Kidney glomerular epithelial cell (primary cell): ENCODE measurements at places on chromosomes 7 and 10.

GRCh38 chr7:131583430-131583829 is 27.0 kb upstream of the PODXL start:
- no peak for DNase-seq

DNA sequence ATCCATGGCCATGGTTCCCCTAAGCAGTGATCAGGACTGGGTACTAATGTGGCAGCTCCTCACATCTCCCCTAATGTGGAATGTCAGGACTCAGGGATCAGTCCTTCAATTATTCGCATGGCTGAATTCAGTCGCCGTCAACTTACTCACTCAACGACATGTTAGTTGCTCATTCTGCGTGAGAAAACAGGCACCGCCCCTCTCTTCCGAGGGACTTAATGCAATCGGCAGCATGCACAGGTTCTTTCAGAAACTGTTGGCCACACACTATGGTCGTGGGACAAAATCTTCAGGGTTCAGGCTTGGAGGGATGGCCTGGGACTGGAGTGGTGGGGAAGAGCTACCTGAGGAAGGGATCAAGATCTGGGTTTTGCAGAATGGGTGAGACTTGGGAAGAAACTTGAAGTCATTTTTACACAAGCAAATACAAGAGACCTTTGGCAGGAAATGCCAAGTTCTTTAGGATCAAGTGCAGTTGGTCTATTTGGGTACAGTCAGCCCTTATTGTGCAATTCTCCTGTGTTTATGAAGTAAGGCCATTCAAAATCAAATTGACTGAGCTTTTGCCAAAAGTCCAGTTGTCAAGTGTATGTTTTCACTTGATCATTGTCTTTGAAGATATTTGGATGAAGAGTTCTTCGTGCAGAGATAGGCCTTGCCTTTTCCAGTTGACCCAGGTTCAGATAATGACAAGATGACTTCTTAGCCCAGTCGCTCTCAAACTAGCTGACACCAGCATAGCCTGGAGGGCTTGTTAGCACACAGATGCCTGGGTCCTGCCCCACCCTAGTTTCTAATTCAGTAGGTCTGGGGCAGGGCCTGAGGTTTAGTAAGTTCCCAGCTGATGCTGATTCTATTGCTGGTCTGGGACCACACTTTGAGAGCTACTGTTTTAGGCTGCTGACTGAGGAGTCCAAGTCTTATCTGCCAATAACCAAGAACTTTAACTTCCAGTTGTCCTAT is 48.5 kb downstream of the LRRC18 start:
- no peak for DNase-seq

DNA sequence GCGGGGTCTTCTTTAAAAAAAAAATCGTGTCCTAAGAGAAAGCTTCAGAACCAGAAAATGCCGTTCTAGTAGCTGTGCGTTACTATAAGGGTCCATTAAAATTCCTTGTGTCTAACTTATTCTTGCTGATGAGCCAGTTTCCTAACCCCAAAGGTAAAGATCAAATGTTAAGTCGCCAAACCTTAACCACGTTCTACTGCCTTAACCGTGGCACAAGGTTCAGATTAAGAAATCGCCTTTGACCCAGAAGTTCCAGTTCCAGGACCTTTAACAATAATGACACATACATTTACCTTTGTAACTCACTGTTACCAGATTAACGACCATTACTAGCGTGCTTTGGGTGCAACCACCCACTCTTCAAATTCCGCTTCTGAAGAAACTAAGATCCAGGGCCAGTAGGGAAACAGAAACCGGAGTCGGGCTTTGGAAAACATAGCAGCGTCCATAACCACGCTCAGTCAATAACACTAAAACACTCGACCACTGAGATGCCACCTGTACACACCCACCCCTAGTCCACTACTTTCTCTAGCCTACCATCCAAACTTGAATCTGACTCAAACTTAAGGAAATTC is 620 bp downstream of the BET1 start:
- DNase-seq: no peak

- DNase-seq: no peak
These were observed 63.1 kb downstream of the AUTS2 start for GRCh38 chr7:69661342-69661741.

GRCh38 chr7:88244258-88244657 is 24.4 kb upstream of the SRI start:
- no peak for DNase-seq

DNA sequence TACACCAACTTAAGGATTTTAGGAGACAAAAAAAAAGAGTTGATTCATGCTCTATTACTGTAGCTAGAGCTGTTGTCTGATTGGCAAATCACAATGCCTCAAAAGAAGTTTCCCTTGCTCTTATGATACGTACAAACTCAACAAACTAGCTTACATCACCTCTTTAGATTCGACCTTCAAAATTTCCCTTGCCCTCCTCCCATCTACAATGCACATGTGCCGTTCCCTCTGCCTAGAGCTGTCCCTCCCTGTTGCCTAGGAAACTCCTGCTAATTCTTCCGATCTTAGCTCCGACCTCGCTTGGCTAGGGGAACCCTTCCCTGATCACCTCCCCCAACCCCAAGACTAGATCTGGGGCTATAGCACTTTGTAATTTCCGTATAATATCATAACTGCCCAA is 55.4 kb downstream of the MAP3K8 start:
- DNase-seq: no peak

DNA sequence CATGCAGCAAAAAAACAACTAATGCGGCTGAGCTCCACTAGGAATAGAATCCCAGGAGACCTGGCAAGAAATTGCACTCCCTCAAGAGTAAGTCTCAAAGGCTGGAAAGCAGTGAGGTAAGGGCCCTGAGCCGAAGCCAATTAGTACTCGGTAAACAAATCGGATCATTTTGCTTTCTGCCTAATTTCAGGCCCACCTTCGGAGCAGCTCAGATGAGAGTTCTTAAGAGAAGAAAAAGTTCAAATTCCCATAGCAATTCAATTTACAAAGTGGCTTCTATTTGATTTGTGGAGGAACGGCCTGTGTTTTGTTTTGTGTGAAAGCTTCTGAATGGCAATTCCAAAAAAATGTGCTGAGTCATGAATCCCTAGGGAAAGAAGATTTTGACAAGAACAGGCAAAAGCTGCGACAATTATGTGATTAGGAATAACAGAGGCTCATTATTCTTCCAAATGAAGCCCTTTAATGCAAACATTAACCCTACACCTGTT is 60.9 kb downstream of the SLC16A9 start:
- DNase-seq: no peak

DNA sequence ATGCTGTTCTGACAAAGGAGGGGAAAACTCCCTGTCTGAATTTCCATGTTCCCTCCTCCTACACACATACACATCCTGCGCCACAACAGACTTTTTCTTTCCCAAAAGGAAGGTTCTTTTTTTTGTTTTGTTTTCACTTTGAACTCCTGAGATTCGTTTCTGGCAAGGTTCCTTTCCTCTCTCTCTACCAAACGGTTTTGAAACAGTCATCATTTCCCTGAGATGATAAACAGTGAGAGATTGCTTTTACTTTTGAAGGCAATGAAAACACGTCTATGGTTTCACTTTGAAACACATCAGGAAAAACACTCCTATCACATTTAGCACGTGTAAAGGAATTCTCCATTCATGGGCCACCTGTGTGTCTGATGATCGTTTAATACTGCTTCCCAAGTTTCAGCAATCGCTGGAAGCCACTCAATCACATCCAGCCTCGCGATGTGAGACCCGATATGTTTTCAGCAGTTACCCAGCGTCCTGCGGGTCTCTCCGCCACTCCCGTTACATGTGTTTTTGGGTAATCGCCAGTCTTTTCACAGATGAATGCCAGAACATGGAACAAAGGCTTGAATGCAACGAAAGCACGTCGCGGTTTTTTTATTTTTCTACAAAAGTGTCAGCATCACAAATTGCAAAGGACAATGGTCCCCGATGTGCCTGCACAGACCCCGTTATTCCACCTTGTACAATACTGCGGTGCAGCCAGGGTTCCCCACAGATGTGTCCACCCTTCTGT is 62.8 kb upstream of the CUX1 start:
- DNase-seq: peak; percentile 35

GRCh38 chr10:131315344-131315743 is 3.8 kb upstream of the TCERG1L start:
- DNase-seq: no peak

GRCh38 chr7:148929176-148929575 is 45.1 kb upstream of the EZH2 start:
- DNase-seq: no peak

- DNase-seq: no peak
These were observed 453.7 kb upstream of the LRRTM3 start for GRCh38 chr10:66472156-66472555.

DNA sequence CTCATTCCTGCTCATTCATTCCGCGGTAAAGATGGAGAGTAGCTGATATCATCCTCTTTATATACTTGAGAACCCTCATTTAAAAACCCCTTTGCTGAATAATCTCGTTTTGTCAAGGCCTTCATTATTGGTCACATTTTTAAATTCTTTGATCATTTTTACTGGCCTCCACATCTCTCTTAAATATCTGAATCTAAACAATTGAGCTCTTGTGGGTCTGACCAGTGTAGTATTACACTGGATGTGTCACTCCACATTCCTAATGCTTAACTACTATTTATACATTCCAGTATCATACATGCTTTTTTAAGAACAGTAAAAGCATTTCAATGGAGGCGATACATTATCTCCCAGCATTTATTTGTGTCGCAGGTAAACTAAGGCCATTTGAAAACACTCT is 12.6 kb upstream of the PRPS1L1 start:
- DNase-seq: no peak

DNA sequence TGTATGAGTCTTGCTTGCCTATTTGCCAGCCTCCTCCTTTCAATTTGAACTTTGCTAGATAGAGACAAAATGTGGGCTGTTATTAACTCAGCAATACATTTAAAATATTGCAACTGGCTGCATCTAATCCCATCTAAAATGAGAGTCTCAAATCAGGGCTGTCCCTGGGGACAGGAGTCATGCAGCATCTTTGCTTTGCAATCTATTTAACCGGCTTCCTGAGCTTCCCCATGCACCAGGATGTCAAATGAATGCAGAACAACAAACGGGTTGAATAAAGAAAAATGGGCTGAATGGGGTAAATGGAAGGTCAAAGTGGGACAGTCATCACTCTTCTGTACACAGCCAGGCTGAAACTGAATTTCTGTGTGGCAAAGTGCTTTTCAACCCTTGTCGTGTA is 89.2 kb downstream of the AOAH start:
- no peak for DNase-seq

- no peak for DNase-seq
These were observed 74.9 kb downstream of the KAT6B start for GRCh38 chr10:74901301-74901700.

- no peak for DNase-seq
These were observed 29.7 kb downstream of the TMEM248 start for GRCh38 chr7:66950763-66951162.

DNA sequence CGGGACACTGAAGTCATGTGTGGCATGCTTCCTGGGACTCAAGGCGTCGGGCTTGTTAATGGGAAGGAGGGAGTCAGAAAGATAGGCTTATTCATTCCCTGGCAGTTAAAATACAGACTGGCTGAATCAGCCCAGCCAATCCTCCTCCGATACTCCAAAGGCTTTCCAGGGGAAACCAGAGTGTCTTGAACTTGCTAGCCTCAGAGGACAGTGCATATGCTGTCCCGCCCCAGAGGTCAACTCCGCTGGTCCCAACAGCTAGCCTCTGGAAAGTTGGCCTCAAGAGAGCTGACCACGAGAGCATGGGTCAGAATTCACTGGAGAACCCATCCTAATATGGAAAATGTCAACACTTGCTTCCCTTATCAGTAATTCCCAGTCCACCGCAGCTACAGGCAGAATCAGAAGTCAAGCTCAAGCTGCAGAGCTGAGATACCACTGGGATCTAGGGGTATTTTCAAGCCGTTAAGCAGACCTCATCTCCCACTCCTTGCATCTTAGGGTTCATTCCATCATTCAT is 43.0 kb downstream of the ELMO1 start:
- no peak for DNase-seq

GRCh38 chr7:43240565-43240964 is 128.1 kb downstream of the HECW1 start:
- no peak for DNase-seq

GRCh38 chr7:108497082-108497725 is 28.7 kb downstream of the PNPLA8 start:
- DNase-seq: peak; percentile 55

DNA sequence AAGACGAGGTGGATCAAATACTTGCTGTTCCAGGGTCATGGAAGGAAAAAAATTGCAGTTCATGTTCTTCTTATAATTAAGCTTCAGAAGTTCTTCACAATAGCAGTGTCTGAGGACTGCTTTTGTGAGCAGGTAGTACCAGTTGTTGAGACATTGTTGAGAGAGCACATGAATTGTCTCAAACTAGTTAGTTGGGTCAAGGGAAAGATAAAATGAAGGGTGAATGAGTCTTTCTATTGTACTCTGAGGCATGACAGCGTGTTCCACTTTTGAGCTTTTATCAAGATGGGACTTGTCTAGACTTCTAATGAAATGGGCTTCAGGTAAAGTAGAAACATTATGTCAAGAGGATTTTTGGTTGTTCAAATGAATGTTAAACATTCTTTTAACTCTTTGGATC is 26.0 kb downstream of the KAT6B start:
- DNase-seq: no peak

DNA sequence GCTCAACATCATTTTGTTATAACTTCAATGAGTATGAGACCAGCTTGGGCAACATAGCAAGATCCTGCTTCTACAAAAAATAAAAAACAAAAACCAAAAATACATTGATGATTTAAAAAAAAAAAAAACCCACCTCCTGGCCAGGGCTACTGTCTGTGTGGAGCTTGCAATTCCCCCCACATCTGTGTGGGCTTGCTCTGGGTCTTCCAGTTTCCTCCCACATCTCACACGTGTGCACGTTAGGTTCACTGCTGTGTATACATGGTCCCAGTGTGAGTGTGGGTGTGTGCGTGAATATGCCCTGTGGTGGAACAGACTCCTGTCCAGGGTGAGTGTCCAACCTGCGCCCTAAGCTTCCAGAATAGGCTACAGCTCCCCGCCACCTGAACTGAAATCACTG is 41.6 kb downstream of the ATE1 start:
- DNase-seq: no peak

GRCh38 chr10:70324951-70325781 is 41.4 kb upstream of the NPFFR1 start:
- no peak for DNase-seq

- DNase-seq: peak; percentile 63
These were observed 48.9 kb downstream of the DLG5 start for GRCh38 chr10:77877441-77878344.

DNA sequence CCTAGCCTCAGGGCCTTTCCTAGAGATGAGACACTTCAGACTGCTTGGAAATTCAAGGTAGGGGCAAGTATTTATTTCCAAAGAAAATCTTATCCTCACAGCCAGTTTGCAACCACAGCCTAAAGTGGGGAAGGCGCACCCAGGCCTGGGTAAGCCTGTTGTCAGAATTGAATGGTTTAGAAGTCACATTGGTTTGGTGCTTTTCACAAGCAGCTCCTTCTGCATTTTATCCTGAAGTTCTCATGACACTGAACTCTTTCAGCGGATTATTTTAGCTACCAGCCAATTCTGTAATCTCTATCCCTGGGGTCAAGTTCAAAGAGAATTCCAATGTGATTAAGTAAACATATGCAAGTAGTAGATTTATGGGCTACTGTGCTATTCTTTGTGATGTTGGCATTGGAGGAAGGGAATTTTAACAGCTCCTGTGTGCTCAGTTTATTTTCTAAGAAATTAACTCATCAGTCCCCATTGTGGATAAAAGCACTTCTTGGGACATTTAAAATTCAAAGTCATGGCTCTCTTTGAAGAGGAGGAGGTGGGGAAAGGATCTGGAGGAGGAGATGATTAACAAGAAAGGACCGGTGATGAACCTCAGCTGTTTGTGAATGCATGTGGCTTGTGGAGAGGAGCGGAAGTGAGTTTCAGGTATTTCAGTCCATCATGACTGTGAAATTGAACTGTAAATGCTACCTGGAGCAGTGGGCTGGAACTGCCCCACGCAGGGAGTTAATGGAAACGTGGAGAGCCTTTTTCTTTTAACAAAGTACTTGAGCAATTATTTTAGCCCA is 90.2 kb upstream of the CACUL1 start:
- peak; percentile 99 for DNase-seq
